NCI-H1417 (cell line): ENCODE measurements at places on chromosomes 1 and 21.

- DNase-seq, result peak; percentile 84
Measured at GRCh38 chr1:232421143-232421796, 208.7 kb downstream of the SIPA1L2 start.

GRCh38 chr1:170664093-170664827 lies at the start of gene PRRX1:
Gene PRRX1 (plus strand): TSS chr1:170664131. CDS start chr1:170664219, 88 bp downstream.
- DNase-seq, result peak; percentile 54

GRCh38 chr1:197424380-197424779 lies 156.3 kb downstream of the CRB1 start:
- DNase-seq, result no peak

GRCh38 chr21:45129189-45129923 lies 55.0 kb downstream of the ADARB1 start:
- no peak for DNase-seq

- no peak for DNase-seq
Measured at GRCh38 chr1:15945832-15946448, 30.0 kb downstream of the ZBTB17 start.

DNA sequence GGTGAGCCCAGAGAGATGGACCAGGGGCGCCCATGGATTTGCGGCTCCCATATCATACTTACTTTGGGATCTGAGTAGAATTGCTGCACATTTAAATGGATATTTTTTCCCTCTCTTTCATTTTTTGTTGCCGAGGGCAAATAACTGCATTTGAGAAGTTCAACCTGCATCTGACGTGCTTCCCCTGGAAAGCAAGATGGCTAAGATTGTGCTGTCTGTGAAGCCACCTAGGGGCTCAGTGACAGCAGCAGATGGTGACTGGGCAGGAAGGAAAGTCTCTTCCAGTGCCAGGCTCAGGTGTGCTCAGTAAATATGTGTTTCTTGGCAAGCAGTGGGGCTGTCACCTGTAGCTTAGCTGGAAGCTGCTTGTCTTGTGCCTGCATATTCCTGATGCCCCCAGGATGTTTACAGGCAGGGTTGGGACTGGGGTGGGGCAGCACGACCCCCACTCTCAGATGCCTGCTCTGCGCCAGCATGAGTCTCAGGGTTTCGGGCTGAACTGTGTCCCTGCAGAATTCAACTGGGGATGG lies 59.8 kb upstream of the ETV3 start:
- DNase-seq, result no peak

GRCh38 chr1:98557895-98558294 lies 103.6 kb upstream of the SNX7 start:
- no peak for DNase-seq

DNA sequence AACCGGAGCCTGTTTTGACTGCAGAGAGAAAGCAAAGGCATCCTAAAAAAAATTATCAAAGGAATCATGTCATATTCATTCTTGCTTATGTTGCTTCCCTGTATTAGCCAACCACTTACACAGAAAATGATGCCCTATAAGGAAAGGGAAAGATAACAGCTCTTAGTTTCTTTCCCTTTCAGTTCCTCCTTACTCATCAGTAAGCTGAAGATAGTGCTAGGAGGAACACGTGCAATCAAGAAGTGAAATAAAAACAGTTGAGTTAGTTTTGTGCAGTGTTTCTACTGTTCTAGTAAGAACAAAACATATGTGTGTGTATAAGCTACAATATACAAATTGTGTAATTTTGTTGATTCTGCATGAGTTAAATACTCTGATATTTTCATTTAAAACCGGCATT lies 45.3 kb upstream of the MTF2 start:
- DNase-seq, result no peak

GRCh38 chr1:52628614-52629324 lies 4.2 kb upstream of the SHISAL2A start:
- DNase-seq, result no peak

DNA sequence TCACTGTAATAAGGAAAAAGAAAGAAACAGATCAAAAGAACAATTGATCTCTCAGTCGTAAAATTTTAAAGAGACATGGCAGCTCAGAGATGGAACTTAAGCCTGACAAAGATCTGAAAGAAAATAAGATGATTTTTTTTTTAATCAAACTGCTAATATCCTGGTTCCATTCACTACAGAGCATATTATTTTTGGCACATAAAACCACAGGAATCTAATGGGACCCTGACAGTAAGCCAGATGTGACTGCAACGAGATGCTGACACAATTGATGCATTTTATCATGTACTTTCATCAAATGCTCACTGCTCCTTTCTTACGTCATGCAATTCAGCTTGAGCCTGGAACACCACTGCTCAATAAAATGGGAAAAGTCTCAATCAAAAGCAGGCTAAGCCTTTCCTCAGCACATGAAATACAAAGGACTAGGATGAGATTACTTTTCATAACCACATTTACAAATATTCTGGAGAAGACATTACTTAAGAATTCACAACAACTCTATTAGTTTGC lies 16.6 kb downstream of the GPATCH2 start:
- DNase-seq, result no peak

- no peak for DNase-seq
Measured at GRCh38 chr1:201740086-201740541, 88.8 kb upstream of the IPO9 start.

DNA sequence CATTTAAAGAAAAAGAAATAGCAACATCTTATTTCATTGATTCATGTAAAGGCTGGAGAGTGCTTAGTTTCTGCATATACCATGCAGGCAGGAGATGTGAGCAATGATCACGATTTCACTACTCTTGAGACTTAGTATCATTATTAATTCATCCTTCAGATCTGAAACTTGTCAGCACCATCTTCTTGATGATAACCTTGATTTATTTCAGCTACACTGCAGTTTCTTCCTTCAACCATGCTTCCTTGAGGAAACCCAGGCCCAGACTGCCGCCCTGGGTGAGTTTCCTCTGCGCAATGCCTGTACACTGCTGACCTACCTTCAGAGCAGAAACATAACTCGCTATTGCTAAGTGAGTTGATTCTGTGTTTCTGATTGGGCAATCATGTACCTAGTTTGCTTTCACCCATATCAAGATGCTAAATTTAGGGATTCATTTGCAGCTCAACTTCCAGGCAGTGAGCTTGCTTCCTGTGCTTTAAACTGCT lies 13.5 kb upstream of the BCL10 start:
- DNase-seq, result no peak

- no peak for DNase-seq
Measured at GRCh38 chr1:165671526-165671925, 26.8 kb downstream of the ALDH9A1 start.
